CD4-positive, alpha-beta T cell treated with Interleukin-6 for 4 hours (primary cell): ENCODE measurements at places on chromosomes 3 and 15.

DNA sequence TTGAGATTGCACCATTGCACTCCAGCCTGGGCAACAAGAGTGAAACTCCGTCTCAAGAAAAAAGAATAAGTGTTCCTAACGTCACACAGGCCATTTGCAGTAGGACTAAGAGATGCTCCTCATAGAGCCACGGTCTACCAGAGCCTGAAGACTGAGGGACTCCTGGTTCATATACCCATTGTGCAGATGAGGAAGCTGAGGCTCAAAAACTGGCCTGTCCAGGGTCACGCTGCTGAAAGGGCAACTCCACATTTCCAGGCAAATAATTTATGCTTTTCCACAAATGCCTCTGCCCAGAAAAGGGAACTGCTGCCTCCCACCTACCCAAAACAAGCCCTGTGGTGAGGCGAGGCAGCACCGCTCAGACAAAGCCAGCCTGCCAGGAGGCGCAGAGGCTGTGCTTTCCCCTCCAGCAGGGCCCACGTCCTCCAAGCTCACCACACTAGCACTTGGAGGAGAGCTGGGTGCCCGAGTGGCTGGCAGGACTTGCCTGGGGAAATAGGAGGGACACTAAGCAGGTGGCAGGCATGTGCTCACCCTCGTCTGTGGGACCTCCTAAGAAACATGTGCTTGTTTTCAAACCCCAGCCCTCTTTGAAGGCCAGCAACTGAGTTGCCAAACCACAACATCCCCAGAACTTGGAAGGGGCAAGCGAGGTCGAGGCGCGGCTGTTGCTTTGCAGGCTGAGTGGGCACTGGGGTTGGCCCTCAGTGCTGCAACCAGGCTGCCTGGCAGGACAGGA is 195.6 kb downstream of the XXYLT1 start:
- DNase-seq: no peak

DNA sequence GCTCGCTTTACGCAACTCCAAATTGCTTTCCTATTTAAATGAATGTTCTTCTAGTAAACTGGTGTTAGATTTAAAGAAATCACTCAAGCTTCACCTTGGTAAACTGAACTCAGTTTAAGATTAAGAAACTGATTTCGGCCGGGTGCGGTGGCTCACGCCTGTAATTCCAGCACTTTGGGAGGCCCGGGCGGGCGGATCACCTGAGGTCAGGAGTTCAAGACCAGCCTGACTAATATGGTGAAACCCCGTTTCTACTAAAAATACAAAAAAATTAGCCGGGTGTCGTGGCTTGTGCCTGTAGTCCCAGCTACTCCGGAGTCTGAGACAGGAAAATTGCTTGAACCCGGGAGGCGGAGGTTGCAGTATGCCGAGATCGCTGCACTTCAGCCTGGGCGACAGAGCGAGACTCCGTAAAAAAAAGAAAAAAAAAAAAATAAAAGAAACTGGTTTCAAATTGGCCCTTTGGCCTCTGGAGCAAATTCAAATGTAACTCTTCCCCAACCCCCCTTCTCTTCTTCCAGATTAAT is 1.7 kb downstream of the SKIL start:
- DNase-seq: no peak

DNA sequence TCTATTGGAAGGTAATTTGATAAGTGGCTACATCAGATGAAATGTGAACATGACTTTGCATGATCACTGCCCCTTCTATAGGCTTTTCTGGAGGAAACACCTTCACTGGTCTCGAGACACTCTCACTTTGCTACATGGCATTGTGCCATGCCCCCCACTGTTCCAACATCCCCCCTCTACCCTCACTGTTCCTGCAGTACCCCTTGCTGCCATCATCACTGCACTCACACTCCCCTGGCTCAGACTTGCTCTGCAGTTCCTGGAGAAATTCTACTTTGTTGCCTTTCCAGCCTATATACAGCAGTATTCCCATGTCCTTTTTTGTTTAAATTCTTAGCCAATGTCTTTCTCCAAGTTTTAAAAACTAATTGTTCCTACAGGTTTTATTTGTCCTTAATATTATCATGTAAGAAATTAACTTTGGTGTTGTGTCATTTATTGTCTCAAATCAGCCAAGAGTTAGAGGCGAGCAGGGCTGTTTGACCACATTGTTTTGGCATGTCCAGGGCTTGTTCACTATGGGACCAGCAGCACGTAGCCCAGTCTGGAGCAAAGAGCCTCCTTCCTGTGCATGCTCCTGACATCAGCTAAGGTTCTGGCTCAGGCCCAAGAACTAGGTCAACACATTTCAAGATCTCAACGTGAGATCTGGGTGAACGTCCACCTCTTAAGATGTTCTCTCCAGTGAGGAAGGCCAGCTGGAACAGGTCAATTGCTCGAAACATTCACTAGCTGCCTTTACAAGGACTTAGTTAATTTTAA is 246.4 kb downstream of the SLC9A9 start:
- no peak for DNase-seq

DNA sequence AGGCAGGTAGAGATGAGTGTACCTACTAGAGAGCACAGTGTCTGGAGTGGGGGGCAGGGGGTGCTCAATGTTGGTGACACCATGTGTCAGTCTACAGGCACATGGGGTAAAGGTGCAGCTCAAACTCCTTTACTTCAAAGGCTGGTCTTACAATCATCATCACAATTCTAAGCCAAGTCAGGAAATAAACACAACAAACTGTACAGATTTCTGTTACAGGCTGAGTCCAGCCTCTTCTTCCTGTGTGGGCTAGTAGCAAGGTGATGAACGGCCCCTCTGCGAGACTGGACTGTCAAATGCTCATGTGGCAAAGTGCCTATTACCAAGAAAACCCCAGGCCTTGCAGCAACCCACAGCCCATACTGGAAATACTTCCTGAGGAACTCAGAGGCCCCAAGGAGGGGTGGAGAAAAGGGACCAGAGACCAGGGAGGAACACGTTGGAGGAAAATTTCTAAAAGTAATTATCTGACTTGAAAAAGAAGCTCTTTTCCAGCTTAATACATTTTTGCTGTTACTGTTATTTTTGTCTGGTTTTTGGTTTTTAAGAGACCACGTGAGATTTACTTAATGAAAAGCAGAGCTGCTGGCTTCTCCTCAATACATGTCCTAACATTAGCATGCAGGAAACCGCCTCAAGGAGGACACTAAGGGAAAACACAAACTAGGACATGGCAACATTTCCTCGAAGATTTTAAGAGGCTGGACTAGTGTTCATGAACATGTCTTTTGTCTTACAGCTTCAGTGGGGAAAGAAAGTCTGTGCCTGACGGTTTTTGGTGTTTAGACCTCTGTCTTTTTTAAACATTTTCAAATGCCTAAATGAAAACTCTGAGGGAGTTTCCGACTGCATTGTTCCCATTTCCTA is 29.5 kb downstream of the TBC1D2B start:
- DNase-seq: peak; percentile 66

DNA sequence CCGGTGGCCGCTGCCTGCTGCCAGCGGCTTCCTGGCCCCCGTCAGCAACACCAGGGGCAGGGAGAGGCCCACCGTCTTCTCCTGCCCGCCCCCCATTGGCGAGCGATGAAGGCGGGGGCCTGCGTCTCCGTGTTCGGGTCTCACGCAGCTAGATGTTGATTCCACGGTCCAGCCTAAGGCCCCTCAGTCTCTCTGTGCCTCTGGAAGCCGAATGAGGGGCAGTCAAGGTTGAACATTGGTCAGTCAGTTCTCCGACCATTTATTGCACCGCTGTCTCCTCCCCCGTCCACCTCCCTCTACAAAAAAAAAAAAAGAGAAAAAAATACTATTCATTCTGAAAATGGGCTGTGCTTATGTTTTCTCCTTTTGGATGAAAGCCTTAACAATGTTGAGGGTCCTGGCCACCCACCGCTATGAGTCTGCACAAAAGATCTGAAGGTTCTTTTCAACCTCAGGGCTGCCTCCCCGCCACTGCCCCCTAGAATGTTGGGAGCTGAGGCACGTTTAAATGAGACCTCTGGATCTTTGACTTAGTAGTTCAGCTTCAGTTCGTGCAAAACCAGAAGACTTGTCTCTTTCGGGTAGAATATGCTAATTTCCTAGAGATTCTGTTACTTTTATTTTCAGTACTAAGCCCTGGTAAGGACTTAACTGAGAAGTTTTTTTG is 736 bp downstream of the IREB2 start:
- no peak for DNase-seq

- DNase-seq: no peak
These were observed 28.7 kb downstream of the ATP1B3 start for GRCh38 chr3:141905129-141905528.

GRCh38 chr3:115660646-115661337 is 37.5 kb downstream of the GAP43 start:
- DNase-seq: no peak

GRCh38 chr15:86620641-86621349 is 541.1 kb downstream of the AGBL1 start:
- DNase-seq: no peak

DNA sequence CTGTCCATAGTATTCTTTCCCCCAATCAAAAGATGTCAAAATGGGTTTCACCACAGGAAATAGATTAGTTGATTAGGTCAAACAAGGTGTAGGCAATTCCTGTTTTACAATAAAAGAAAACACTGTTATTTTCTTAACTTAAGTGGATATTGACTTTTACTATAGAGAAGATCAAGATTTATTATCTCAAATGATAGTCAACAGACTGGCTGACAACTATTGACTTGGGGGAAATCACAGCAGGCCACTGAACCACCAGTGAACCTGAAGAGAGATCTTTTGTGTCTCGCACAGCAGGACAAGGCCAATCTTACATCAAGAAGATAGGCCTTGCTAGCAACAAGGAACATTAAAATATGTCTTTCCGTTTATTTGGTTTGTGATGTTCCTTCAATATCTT is 1187.6 kb downstream of the SI start:
- no peak for DNase-seq
